Left renal cortex interstitium (tissue), 4 donors: ENCODE measurements at places on chromosomes 2 and 18. TPM values are rescaled to one million over a fixed set of nuclear protein-coding genes. Genes with fewer than 3 reads are reported as not detected.

LIMS4 gene
- polyA plus RNA-seq, result 1.4 TPM

NAT8 gene
- 25.2 TPM for polyA plus RNA-seq

PID1 gene
- 6.0 TPM for polyA plus RNA-seq

GRCh38 chr18:50674307-50674980, 114.6 kb downstream of the MAPK4 start:
- no peak for DNase-seq

CFAP221 gene
- polyA plus RNA-seq, result 22.2 TPM

GRCh38 chr2:133324150-133324561, 244.1 kb downstream of the NCKAP5 start:
- no peak for DNase-seq

GRCh38 chr2:31967790-31968189, 43.0 kb downstream of the MEMO1 start:
- no peak for DNase-seq

GPAT2 gene
- 3.6 TPM for polyA plus RNA-seq

FBXO15 gene
- 5.1 TPM for polyA plus RNA-seq

DNA sequence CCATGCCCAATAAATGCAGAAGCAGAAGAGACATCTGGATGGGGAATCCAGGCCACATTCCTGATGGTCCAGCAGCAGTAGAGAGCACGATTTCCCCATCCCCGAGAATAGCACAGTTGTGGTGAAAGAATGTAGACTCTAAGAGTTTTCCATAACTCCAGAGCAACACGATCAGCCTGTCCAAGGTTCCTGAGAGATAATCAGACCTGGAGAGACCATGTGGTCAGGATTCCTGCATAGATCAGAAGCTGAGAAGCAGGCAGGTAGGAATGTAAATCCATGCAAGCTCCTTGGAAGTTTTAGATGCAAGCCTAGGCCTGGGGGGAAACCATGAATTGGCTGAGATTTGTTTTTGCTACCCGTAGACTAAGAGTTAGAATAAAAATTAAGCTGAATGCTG, 34.2 kb upstream of the PTPRM start:
- DNase-seq, result no peak

DNA sequence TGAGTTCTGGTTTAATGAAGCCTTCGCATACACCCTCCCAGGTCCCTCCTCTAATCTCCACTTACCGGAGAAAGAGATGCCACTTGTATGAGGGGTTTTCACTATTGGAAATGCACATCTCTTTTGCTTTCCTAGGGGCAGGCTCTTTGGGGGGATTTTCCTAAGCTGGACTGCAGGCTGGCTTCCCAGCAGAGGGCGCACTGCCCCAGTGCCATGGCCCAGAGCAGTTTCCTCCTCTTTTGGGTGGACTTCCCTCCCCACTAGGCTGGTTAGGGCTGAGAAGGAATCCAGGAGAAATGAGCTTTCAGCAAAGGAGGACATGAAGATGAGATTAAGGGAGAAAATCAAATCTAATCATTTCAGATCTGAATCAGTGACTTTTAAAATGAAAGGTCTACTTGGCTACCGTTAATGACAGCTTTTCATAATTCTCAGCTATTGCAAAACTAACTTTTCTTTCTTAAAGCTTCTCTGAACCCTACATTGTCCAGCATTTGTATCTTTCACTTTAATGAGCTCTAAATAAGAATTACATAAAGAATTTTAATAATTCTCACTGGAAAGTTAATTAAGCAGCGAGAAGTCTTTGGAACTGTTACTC, 784.1 kb upstream of the FANCL start:
- DNase-seq, result no peak

DNA sequence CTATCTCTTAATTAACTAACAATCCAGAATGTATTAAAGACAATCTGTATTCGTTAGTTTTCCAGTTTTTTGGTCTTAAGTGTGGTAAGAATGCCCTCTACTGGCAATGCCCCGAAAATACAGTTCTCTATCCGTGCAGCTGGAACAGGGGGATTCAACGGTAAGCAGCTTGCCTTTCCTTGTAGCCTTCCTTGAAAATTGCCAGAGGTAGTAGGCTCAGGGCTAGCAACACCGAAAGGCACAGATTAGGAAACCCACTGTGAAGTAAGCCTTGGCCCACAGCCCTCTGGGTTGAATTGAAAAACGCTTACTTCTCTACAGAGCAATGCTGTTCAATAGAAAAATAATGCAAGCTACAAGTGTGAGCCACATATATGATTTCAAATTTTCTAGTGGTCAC, 17.1 kb upstream of the VPS4B start:
- no peak for DNase-seq

GRCh38 chr18:46335534-46336101, 231.4 kb downstream of the HAUS1 start:
- DNase-seq, result no peak

CBLN2 gene
- polyA plus RNA-seq, result 10.3 TPM

SCG2 gene
- 0.22 TPM for polyA plus RNA-seq

- no peak for DNase-seq
These were observed 633 bp upstream of the ARMC9 start for GRCh38 chr2:231197706-231198290.

GAL3ST2 gene
- polyA plus RNA-seq, result 0.13 TPM

DNA sequence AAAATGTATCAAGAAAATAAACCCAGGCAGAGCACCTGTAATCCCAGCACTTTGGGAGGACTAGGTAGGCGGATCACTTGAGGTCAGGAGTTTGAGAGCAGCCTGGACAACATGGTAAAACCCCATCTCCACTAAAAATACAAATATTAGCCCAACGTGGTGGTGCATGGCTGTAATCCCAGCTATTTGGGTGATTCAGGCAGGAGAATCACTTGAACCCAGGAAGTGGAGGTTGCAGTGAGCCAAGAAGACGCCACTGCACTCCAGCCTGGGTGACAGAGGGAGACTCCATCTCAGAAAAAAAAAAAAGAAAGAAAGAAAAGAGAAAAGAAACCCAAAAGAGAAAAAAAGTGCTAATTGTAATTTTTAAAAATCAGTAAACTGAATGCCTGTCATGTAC, 41.4 kb downstream of the DDX18 start:
- DNase-seq, result no peak

ABCG5 gene
- polyA plus RNA-seq, result 0.44 TPM

DNA sequence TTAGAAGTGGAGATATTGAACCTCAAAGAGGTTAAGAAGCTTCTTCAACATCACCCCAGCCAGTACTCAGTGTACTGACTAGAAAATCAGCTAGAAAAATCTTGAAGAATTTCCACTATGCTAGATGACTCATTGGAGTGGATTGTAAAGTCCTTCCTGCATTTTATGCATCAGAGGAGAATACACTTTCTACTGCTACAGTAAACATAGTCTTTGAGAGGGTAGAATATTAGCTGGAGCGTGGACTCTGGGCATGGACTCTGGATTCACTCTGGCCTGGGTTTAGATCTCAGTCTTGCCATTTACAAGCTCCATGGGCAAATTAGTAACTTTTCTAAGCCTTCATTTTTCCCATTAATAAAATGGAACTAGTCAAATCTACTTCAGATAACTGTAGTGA, 215.9 kb downstream of the IRS1 start:
- no peak for DNase-seq

GRCh38 chr18:60391571-60392226, 19.1 kb upstream of the MC4R start:
- DNase-seq, result no peak

- no peak for DNase-seq
These were observed 49.9 kb downstream of the RAB31 start for GRCh38 chr18:9757827-9758621.

DNA sequence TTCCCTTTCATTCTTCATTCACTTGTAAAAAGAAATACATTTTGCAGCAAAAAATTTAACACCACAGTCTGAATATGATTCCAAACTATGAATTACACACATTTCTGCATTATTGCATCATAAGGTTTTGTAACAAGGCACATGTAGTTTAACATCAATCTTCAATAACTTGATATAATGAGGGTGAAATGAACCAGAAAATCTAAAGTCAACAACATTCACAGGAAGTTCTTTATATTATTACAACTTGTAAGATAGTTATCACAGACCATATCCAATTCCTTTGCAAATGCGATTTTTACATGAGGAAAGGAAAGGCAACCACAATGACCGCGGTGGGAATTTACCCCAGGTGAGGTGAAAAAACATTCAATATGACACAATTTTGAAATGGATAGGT, 213.3 kb downstream of the NAPG start:
- no peak for DNase-seq

DNA sequence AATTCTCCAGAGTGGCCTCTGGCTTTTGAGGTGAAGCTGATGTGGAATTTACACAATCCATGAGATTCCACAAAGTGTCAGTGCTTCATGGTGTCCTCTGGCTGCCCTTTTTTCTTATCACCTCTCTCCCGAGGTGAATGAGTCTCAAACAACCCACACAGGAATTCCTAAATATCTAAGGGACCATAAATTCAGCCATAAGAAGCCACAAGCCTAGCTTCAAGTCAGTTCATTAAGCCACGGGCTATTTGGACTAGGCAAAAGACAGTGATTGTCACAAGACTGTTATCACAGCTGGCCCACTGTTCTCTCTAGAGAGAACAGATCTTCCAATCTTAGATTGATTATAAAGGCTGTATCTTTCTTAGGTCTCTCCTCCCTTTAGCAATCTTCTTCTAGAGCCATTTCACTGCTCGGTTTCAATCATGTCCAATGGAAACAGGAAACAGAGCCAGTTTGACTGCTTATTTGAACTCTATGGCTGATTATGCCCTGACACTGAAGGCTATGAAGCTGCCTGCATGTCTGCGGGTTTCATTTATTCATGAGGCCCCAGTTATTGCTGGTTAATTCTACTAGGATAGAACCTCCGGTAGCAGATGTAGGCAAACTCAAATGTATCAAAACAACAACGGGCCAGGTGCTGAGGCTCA, 4.1 kb downstream of the NEMP2 start:
- no peak for DNase-seq

- no peak for DNase-seq
These were observed 13.1 kb downstream of the SOS1 start for GRCh38 chr2:39107724-39108273.

DNAJC27 gene
- polyA plus RNA-seq, result 9.5 TPM

- DNase-seq, result no peak
These were observed 12.6 kb downstream of the RUFY4 start for GRCh38 chr2:218081695-218082094.

GRCh38 chr2:126852361-126852760, 46.3 kb upstream of the TEX51 start:
- DNase-seq, result no peak

DNA sequence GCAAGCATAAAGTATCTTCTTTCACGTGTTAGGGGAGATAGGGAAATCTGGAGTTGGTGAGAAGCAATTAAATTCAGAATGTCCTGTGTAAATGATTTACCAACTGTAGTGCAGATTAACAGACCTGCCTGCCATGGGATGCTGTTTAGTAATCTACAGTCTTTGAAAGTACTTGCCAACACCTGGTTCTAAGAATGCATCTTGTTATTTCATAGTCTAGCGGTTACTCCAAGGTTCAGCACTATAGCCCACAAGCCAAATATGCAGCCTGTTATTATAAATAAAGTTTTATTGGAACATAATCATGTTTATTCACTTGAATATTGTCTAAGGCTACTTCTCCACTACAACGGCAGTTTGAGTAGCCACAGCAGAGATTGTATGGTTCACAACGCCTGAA, 100.8 kb downstream of the OSBPL6 start:
- DNase-seq, result no peak

SH3RF3 gene
- 6.4 TPM for polyA plus RNA-seq

SCYGR4 gene
- polyA plus RNA-seq, result not detected

DNA sequence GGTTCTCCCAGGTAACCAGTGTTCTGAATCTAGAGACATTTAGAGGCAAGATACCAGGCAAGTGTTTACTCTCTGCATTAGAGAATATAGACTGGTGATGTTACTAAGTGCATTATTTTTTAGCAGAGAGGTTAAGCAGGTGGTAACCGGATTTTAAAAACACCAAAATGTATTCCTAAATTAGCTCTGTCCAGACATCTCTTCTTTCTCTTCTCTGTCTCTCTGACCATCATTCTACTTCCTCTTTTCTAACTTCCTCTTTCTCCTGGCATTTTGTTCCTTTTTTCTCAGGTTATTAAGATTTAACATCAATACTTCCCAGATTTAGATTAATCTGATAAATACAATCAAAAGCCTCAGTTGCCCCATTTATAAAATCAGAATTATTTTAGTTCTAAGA, 31.7 kb upstream of the DYNC1I2 start:
- no peak for DNase-seq

DNA sequence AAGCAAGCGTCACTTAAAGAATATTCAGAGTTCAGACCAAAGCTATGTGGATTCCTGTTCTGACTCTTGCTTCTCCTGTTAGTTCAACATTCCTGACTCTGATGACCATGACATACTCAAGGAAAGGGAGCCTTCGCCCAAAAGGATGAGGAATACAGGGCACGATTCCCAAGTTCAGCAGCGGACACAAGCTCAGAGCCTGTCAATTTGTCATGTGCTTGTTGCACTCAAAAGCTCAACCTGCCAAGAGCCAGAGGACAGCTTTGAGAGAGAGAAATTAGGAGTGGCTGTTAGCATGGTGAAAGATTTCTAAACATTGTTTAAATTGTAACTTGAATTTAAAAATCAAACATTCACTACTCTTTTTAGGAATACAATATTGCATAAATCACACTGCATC, 33.3 kb downstream of the APLF start:
- DNase-seq, result no peak

DNA sequence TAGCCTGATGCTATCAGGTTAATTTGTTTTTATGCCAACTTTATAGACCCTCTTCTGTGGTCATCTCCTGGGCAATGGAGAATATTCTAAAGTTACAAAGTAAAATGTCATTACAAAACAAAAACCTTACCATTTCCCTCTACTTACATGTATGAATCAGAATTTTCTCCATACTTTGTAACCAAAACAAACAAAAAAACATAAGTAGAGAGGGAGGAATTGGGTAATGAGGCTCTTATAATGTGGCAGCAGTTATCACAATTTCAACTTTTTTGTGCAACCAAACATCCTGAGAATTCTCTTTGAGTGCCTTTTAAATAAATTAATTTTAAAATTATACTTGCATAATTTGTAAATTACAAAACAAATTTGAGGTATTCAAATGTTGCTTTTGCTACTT, 332.8 kb downstream of the TXNL1 start:
- DNase-seq, result no peak

- no peak for DNase-seq
These were observed 1.2 kb upstream of the DNAJB2 start for GRCh38 chr2:219277703-219278654.

DNA sequence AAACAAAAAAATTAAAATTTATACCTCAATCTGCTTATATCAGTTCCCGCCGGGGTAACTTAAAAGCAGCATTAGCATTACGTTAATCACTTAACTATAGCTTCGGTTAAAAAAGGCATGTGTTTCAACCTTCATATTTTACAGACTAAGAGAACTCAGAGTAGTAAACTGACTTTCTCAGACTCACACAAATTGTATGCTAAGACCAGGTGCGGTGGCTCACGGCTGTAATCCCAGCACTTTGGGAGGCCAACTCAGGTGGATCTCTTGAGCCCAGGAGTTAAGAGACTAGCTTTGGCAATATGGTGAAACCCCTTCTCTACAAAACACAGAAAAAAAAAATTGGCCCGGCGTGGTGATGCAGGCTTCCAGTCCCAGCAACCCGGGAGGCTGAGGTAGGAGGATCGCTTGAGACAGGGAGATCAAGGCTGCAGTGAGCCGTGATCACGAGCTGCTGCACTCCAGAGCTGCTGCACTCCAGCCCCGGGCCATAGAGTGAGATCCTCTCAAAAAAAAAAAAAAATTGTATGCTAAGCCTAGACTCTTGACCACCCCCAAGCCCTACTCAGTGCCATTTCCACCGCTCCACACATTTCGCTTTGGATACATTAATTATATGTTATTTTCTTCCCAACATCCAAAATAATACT, 2.4 kb downstream of the HNRNPLL start:
- DNase-seq, result no peak
